ENCODE measurements at places on chromosomes 4 and X.

DNA sequence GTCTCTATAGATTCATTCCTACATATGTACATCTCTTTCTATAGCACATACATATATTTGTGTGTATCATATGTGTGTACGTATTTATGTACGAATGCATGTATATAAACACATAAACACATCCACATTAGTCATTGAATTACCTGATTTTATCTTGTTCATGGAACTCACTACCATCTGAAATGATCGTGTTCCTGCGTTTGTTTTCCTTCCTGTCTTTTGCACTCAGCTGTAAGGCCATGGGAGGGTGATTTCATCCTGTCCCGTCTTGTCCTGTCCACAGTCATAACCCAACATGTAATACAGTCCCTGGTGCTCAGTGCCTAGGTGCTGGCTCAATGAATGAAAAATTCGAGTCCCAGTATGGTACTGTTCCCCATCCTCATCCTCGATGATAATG lies 191.8 kb upstream of the PSAPL1 start:
- DNase-seq, result no peak

GRCh38 chrX:41515376-41515775 lies 68.2 kb downstream of the NYX start:
- DNase-seq, result no peak

DNA sequence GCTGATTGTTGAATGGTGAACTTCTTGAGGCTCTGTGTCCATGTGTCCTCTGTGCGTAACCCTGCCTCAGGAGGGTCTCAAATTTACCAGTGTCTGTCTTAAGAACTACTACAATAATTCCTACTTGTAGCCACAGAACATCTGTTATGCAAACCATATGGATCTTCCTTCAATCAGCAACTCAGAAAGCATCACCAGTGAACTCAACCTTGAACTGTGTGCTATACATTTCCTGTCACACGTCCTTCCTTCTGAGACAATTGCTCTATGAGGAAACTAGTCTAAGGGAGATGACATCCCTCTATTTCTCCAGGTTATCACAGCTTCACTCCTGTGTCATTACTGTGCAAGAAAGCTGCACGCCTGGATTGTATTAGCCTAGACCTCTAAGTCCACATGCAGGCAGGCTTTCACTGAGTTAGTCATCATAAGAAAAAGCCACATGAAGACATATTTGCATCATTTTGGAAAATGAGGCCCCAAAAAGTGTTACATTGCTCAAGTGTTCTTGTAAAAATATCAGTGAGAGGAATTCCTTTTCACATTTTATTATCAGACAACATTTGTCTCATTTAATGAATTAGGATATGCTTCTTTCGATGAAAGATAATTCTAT lies 157.8 kb downstream of the AFF2 start:
- no peak for DNase-seq

GRCh38 chr4:94665500-94666404 lies 92.0 kb upstream of the BMPR1B start:
- no peak for DNase-seq

GRCh38 chr4:141375855-141376254 lies 155.2 kb downstream of the ZNF330 start:
- no peak for DNase-seq

DNA sequence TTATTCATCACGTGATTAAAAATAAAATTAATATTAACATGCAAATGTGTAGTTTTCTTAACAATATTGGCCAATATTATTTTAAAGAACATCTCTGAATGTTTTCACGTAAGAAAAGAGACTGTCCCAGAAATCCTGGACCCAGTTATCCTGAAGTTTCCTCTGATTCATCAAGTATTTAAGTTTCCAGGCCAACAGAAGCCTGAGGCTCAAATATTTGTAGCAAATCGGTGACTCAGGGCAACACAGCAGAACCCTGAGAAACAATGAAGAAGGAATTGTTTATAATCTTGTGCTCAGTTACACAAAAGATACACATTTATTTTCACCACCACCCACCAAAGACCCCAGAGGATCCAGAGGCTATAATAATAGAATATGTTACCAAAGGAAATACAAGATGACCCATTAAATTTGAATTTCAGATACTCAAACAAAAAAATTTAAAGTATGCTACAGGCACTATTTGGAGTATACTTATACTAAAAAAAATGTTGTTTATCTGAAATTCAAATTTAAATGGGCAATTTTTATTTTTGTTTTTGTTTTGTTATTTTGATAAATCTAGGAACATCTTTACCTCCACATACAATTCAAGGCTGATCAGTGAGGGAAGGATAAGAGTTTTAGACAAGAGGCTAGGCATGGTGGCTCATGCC lies 33.9 kb upstream of the SLC7A11 start:
- DNase-seq, result no peak

DNA sequence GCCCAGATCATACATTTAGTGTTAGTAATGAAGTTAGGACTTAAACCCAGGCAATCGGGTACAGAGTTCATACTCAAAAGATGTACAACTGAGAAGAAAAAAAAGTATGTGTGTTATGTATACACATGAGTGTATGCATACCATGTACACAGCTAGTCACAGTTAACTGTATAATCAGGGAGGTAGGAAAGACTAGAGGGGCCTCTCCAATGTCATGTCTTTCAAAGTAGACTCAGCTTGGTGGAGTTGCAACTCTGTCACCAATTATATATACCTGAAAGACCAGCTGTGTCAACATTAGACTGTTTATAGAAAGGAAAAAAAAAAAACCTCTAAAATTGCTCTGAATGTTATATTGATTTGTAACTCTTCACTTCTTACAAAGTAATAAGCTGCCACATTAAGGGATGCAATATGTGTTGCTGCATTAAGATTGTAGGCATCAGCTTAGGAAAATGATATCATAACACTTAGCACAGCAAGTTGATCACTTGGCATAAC lies 167.5 kb downstream of the DCTD start:
- DNase-seq, result no peak

DNA sequence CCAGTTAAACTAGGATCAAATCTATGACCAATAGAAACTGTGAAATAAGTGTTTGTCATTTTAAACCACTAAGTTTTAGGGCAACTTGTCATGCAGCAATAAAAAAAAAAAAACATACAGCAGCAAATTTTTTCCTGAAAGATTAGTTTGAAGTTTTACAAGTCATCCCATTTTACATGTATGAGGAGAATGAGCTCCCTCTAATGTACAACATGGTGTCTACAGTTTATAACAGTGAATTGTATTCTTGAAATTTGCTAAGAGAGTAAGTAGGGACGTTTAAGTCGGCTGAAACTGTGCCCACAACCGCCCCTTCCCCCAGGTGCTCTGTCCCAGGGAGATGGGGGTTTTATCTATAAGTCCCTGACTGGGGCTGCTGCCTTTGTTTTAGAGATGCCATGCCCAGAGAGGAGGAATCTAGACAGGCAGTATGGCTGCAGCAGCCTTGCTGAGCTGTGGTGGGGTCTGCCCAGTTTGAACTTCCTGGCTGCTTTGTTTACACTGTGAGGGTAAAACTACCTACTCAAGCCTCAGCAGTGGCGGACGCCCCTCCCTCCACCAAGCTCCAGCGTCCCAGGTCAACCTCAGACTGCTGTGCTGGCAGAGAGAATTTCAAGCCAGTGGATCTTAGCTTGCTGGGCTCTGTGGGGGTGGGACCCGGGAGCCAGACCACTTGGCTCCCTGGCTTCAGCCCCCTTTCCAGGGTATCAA lies 499.3 kb upstream of the CT83 start:
- peak; percentile 1 for DNase-seq

DNA sequence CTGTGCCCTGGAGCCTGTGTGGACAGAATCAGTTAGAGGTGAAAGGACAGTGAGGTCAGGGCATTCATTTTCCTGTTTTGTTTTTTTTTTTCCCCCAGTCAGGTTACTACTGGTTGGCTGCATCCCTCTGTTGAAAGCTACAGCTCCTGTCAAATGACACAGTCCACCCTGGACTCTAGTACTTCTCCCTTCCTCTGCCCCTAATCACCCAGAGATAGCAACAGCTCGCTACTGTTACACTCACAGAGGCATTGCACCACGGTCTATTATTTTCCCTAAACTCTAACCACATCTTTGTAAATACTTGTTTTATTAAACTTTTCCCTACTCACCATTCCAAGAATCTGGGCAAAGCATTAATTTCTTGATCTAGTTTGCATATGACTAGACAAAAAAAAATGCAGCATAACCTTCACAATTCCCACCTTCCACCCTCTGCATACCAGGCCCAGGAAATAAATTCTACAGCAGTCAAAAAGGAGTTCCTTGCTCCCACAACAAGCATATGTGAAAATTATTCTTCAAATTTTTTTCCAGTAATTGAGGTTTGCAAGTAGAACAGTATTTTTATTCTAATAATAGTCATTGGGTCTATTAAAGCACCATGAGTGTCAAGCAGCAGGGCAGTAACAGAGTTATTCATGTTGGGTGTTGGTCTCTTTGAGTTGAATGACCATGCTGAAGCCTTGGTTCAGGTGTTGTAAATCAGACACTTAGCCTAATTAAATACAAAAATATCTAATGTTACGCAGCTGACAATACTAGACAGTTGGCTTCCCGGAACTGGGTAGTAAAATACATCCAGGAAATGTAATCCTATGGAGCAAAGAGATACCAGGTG lies 329.2 kb downstream of the INPP4B start:
- no peak for DNase-seq

- peak; percentile 67 for DNase-seq
These were observed 192.7 kb downstream of the CBR4 start for GRCh38 chr4:168817370-168817769.

DNA sequence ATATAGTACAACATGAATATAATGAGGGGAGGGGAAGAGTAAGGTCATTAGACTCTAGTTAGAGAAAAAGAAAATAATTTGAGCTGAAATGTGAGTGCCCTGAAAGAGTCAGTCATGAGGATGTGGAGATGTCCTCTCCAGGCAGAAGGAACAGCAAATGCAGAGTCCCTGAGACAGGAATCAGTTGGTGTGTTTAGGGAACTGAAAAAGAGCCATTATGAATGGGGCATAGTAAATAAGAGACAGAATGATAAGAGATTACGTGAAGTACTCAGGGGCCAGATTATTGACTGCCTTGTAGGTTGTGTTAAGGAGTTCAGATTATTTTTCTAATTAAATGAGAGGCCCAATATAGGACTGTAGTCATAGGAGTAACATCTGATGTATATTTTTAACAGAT lies 147.0 kb downstream of the PDLIM5 start:
- no peak for DNase-seq

- DNase-seq, result no peak
These were observed 39.4 kb downstream of the PPP3CA start for GRCh38 chr4:101307899-101308298.

DNA sequence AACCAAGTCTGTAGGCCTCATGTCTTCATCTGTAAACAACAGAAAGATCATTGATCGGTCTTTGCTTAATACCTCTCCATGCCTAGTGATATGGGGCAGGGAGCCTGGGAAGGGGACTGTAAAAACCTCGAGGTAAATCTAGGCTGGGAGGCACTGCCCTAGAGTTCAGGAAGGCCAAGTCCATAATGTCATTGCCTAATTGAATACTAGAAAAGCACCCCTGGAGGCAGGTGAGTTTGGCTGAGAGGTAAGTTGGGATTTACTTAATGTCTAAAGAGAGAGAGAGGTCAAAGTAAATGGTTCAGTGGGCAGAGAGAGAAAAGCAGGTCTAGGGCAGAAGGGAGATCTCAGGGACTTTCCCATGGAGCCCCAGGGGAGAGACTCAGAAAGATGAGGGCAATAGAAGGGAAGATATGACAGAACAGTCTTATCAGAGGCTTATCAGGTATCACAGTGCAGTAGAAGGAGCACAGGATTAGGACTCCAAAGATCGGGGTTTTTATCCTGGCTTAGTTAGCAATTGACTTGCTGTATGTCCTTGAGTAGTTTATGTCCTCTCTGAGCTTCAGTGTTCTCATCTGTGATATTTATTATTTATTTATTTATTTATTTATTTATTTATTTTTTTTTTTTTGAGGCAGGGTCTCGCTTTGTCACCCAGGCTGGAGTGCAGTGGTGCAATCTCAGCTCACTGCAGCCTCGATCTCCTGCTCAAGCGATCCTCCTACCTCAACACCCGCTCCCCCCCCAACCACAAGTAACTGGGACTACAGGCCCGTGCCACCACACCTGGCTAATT lies 85.2 kb downstream of the SLC16A2 start:
- no peak for DNase-seq

DNA sequence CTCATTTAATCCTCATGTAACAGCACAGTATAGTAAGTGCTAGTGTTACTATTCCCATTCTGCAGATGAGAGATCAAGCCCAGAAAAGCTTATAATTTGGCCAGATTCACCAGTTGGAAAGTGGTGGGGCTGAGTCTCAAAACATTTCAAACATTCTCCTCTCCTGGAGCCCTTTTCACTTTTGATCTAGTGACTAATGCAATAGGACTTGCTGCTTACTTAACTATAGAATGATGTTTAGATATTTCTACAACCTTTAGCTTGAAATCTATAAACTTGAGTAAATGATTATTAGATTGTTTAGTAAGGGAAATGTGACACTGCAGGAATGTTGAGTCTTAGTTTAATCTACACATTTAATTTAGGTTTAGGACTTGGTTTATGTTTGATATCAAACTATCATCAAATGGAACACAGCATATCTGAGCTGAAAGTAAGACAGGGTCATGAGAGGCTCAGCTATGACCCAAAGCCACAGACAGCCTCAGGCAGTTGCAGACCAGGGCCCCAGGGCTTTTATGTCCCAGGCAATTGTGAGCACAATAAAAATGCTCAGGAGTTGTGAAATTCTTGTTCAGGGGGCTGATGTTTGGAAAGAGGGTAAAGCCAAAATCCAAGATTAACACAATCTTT lies 199.5 kb upstream of the HS3ST1 start:
- DNase-seq, result no peak

DNA sequence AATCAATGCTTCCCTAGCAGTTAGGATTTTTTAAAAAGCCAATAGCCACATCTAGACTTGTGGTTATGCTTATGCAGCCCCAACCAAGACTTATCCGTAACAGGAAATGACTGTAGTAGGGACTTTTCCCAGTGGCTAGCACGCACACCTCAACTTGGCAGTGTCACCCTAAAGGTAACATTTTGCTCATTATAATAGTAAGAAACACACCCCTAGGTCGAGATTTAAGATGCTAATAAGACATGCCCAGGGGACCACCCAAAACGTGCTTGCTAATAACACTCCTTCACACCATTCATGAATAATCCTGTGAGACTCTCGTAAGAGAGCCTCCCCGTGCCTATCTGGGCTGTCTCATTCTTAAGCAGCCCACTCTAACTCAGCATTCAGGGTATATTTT lies 195.3 kb downstream of the CHIC1 start:
- no peak for DNase-seq

DNA sequence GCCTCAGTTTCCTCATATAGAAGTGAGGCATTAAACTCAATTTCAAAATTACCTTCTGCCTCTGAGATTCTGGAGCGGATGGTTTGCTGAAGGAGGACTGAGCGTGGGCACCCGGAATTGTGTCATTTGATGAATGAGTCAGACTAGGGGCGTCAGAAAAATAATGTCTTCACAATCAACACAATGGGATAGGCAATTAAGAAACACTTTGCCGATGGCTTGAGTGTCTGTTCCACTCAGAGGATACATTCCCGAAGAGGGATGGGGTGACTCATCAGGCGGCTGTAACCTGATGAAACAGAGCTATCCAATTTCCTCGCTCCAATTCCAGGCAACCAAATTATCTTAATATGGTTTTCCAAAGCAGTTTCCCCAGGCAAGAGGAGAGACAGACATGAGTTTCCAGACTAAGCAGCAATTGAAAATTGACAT lies 1.2 kb upstream of the CHRNA9 start:
- no peak for DNase-seq

GRCh38 chrX:131521824-131522223 lies 22.1 kb upstream of the OR13H1 start:
- DNase-seq, result no peak
